Stimulated activated CD8-positive, alpha-beta memory T cell treated with anti-CD3 and anti-CD28 coated beads, Interleukin-2, amount 100 ng/mL, for 1 hour (primary cell): ENCODE measurements at places on chromosomes 5 and 9.

- no peak for DNase-seq
Measured at GRCh38 chr9:98099898-98100297, 19.1 kb downstream of the TRIM14 start.

- DNase-seq = peak; percentile 2
Measured at GRCh38 chr5:127229185-127229889, 61.3 kb upstream of the MEGF10 start.

GRCh38 chr5:150180241-150181026 is 9.4 kb upstream of the SLC6A7 start:
- no peak for DNase-seq

DNA sequence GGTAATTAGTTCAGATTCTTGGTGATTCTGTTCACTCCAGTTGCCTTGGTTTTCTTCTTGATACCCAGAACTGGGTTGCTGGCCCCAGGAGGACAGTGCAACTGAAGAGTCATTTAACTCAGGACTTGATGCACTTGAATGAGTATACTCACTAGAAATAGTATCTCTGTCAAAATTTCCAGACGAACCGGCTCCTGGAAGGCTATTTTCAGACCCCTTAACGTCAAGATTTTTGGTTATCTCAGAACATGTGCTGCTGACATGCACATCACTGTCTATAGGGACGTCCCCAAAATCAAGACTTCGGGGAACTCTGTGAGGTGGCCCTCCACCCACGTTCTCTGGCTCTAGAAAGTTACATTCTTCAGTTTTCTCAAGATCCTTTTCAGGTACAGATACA is 56.7 kb upstream of the PCA3 start:
- DNase-seq = no peak

DNA sequence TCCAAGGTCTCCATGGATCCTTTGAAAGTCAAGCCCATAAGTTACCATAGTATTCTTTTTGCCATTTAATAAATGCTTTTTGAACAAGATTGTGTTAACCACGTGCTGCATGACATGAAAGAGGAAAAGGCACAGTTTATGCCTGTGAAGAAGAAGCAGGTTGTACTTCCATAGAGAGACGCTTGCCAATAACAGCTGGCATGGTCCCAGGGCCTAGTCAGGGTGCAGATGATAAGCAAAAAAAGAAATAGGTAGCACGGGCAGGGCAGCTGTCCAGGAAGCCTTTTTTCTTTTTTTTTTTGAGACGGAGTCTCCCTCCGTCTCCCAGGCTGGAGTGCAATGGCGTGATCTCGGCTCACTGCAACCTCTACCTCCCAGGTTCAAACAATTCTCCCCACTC is 71.8 kb upstream of the CLINT1 start:
- DNase-seq = no peak

DNA sequence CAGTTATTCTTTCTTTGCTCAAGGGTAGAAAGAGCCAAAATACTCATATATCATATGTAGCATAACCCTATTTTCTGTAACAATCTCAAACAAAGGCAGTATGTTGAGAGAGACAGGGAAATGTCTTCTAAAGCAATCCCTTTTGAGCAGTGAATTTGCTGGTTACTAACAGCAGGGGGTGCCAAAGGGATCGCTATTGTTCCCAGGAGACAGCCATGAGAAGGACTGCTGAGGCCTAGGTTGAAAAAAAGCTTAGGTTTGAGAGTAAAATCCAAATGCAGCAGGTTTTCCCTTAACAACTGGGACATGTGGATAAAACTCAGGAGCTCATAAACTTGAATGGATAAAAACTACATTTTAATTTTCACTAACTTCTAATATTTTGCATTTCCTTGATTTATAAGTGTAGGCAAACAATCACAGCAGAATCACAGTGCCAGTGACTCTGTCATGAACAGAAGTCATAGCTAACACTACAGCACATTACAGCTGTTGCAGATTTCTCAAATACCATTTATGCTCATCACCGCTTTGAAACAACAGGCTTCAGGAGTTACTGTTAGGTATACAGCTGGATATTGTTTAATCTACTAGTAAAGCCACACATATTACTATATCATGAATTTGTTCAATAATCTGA is 148.4 kb downstream of the MAPKAP1 start:
- no peak for DNase-seq

DNA sequence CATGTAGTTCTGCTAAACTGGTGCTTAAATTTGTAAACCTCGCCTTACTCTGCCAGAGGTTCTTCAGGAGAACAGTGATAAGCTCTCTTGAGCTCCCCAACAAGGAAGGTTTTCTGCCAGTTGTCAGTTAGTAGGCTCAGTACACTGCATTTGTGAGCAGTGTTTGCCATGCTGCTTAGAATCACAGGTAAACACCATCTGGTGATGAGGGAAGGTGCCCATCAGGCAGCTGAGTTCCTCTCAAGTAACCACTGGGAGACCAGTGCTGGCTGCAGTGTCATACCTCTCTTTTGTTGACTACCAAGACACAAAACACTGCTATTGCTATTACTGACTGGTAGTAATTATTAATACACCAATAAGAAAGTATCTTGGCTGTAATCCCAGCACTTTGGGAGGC is 186.2 kb upstream of the OTULINL start:
- DNase-seq = no peak

- DNase-seq = no peak
Measured at GRCh38 chr5:107553117-107553555, 117.6 kb downstream of the EFNA5 start.
